ENCODE measurements at places on chromosomes 1 and 21. TPM values are rescaled to one million over a fixed set of nuclear protein-coding genes. Genes with fewer than 3 reads are reported as not detected.

RIPK4 gene
- total RNA-seq, result not detected

DNA sequence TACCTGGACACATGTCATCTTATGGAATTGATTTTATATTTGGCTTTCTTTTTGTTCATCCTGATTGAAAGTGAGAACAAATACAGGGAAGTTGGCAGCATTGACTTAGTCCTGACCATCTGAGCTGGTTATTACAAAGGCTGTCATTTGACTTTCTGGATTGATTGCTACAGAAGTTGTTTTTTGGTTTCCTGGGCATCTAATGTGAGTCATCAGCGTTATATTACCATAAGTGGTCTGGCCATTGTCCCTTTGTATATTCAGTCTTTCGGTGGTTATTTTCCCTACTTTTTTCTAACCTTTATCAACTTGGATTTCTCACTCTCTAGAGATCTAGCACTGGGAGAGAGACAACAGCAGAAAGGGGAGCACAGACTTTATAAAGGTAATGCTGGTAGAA, 1646.5 kb downstream of the MRPL39 start:
- no peak for DNase-seq

PTGER3 gene
- total RNA-seq, result 0.62 TPM

PHLDA3 gene
- 12.0 TPM for total RNA-seq

GRCh38 chr1:243513726-243514491, 258.1 kb downstream of the SDCCAG8 start:
- DNase-seq, result no peak

S100A9 gene
- not detected for total RNA-seq

BRINP2 gene
- total RNA-seq, result not detected

DNA sequence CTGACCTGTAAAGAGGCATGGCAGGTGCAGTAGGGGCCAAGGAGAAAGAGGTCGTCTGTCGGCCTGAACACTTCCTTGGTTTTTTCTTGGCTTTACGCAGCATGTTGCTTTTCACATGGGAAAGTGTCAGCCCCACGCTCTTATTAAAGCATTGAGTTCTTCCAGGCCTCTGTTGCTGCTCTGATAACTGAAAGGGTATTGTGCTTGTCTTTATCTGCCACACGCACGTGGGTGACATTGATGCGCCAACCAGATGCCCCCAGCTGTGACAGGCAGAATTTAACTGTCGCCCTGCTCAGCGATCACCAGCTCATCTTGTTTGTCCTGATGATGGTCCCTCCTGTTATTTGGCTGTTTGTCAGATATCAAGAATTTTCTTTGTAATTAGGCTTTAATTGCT, 76.5 kb downstream of the GALNT2 start:
- DNase-seq, result no peak

Data from activated CD4-positive, alpha-beta T cell treated with anti-CD3 and anti-CD28 coated beads, Interleukin-2, amount 10 ng/mL, durations not matched to agents 24 days and 14 days (primary cell).